Mesangial cell (primary cell): ENCODE measurements at places on chromosomes 1 and 21. TPM values are rescaled to one million over a fixed set of nuclear protein-coding genes. Genes with fewer than 3 reads are reported as not detected.

PLEKHA6 gene
- 8.6 and 16.6 TPM in 2 replicates for total RNA-seq

FOXD2 gene
- total RNA-seq, result 0.16 and 0.51 TPM in 2 replicates

GUCA2B gene
- total RNA-seq, result not detected in 2 replicates

RHCE gene
- 0.38 TPM in 1 of 2 replicates, not detected in the other for total RNA-seq

PGLYRP3 gene
- not detected in 2 replicates for total RNA-seq

ATP6V1G3 gene
- not detected in 2 replicates for total RNA-seq

GPATCH3 gene
- total RNA-seq, result 9.0 and 9.1 TPM in 2 replicates

TSPEAR gene
- not detected in 2 replicates for total RNA-seq

FAM131C gene
- total RNA-seq, result 0.65 and 3.7 TPM in 2 replicates

IPO13 gene
- total RNA-seq, result 24.3 and 29.8 TPM in 2 replicates

LAD1 gene
- total RNA-seq, result 27.5 and 52.9 TPM in 2 replicates

GPA33 gene
- total RNA-seq, result 0.13 TPM in 1 of 2 replicates, not detected in the other

OLIG1 gene
- not detected in 2 replicates for total RNA-seq

MYBPH gene
- not detected in 2 replicates for total RNA-seq

CREG1 gene
- total RNA-seq, result 19.1 and 48.3 TPM in 2 replicates
